Upper lobe of left lung (tissue), 6 donors: ENCODE measurements at places on chromosomes 7 and 10.

- DNase-seq: no peak
Observed at GRCh38 chr7:58086871-58087535, 637.0 kb downstream of the ZNF716 start.

DNA sequence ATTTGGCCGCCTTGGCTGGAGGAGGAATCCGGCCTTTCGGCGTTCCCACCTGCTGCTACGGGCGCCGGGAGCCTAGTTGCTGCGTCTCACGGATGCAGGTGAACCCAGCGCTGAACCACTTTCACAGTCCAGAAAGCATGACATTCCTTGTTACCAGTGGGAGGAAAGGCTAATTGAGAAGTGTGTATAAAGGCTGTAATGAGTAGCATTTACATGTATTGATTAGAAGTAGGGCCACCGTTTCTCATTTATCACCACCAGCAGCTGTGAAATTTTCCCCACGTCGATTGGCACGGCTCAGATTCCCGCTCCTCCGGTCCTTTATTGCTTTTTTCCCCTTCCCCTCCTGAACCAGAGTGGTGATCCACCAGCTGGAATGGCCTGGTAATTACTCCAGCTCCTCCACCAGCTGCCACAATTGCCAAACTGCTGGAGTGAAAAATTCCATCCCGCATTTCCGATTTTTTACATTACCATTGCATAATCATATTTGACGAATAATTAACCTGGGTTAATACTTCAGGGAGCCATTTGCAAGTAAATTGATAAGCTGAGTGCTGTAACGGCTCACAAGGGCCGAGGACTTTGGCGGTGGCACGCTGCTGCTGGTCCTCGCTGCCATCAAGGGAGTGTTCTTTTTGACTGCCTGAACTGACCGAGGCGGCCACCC is 153.3 kb downstream of the POU6F2 start:
- DNase-seq: peak; percentile 53

- DNase-seq: no peak
Observed at GRCh38 chr7:30475580-30475979, 3.0 kb downstream of the NOD1 start.

GRCh38 chr7:66571568-66571967 is 57.1 kb upstream of the KCTD7 start:
- DNase-seq: no peak

GRCh38 chr7:109479388-109479787 is 909.7 kb downstream of the DNAJB9 start:
- no peak for DNase-seq

DNA sequence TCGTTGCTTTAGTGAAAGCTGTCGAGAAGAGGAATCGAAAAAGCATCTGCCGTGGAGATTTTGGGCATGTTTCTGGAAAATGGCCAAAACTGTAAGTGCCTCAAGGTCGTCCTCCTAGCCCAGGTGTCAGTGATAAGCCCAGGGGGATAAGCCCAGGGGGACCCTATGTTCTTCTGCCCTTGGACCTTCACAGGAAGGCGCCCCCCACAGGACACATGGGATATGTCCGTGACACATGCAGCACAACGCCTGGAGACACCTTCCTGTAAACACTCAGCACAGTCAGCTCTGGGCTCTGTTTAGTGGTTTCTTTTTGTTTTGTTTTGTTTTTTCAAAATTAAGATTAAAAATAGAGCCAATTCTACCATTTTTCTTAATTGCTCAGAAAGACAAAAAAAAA is 272.7 kb downstream of the KLF6 start:
- no peak for DNase-seq

DNA sequence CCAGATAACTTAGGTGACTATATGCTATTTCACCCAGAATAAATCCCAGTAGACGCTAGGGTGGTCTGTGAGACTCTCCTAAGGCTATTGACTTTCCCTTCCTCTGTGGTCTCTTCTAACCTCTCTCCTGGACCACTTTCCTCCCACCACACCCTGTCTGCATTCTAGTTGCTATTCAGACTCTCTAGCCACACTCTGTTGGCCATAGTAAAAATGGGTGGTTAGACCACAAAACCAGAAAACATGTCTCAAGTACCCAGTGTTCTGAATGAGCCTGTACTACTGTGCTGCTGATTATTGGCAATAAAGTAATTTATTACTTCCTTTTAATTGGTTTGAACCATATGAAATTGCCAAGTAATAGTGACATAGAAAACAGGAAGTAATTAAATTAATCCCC is 240.8 kb downstream of the KIF20B start:
- DNase-seq: no peak

DNA sequence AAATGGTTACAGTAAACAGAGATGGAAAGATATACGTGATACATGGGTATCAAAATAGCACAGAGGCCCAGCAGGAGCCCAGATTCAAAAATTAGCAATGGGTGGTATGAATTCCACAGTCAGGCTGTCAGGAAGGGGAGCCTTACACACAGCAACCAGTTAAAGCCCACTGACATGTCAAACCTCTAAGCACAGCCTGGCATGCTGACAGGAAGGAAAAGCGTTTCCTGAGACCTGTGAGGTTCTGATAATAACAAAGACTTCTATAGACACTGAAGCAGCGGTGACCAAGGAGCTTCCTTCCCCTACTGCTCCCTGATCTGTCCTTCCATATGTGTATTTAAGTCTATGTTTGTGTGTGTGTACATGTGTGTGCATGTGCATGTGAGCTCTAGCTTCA is 89.9 kb downstream of the PHYHIPL start:
- DNase-seq: no peak

DNA sequence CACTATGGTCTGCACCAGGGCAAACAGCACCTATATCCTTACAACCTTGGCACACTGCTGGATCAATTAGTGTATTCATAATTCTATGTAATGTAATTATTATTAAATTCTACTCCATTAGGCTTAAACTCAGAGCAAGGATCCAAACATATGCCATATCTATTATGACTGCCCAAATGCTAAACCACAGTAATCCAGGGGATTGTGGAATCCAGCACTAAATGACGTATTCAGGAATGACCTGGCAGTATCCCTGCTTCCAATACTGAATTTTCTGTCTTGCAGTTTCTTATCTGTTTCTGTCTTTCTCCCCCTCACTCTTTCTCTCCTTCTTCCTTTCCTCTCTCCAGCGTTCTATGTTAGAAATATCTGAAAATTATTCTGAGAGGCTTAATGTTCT is 16.5 kb upstream of the UBE2D1 start:
- DNase-seq: no peak

DNA sequence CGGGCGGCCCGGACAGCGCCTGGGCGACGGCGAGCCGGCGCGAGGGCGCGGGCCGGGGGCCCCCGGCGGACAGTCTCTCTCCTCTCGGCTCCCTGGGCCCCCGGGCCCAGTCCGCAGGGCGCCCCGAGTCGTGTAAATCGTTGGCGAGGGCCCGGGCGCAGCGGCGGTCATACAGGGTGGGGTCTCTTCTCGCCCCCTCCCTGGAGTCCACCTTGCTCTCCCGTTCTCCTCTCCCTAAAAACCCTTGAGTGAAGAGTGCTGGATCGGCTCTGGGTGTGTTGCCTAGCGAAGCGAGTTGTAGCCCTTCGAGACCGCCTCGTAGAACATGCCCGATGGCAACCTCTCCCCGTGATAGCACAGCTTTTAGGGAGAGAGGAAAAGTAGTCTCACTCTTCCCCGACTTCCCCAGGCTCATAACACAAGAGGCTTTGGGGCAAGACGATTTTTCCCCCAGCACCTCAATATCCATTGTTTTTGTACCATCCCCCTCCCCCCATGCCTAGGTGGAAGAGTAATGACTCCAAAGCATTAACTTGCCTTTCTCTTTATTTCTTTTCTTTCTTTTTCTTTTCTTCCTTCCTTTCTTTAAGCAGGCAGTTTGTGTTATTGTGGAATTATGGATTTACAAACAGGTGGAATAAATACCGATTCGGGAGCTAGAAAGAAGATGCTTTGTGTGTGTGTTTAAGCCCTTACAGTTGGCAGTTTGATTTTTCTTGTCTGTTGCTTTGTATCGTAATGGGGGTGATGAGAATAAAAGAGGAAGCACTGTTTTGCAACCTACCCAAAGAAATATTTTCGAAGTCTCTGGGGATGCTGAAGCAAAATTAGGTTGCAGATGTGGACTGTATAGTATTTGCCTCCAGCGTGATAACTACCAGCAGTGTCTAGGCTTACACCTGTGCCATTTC is 822 bp downstream of the SHOC2 start:
- no peak for DNase-seq

DNA sequence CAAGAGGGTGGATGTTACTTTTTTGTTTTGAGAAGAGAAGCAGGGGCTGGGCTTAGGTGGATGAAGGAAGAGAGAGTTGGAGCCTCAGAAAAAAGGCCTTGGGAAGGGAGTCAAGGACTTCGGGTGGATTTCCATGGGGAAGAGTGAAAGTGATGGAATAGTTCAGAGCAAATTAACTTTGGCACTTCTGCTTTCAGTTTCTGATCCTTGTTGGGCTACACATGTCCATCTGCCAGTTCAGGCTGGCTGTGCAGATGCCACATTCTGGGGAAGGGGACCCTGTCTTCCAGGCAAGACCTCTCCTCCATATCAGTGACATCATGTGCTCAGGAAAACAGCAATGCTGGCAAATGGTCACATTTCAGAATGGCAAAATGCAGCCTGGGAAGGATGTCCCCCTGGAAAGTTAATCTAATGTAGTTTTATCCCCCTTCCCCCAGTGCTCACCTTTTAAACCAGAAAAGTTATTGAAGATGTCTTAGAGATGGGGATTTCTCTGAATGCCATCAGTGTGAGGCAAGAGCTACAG is 86.0 kb downstream of the WDFY4 start:
- DNase-seq: no peak

GRCh38 chr10:10657139-10657760 is 360.4 kb upstream of the CELF2 start:
- DNase-seq: no peak

DNA sequence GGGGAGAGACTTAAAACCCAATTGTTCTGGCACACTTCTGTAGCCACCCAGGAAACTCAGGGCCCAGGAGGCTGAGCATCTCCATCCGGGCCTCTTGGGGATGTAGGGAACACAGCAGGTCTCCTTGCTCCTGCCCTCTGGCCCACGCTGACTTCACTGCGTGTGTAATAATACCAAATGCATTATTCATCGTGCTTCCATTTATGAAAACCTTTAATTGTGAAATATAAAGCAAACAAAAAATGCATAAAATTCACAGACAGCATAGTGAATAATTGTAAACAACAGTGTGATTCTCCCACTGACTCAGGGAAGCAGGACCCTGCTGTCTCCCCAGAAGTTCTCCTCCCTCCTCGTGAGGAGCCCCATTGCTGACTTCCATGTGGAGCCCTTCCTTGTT is 70.3 kb upstream of the SHH start:
- DNase-seq: no peak

DNA sequence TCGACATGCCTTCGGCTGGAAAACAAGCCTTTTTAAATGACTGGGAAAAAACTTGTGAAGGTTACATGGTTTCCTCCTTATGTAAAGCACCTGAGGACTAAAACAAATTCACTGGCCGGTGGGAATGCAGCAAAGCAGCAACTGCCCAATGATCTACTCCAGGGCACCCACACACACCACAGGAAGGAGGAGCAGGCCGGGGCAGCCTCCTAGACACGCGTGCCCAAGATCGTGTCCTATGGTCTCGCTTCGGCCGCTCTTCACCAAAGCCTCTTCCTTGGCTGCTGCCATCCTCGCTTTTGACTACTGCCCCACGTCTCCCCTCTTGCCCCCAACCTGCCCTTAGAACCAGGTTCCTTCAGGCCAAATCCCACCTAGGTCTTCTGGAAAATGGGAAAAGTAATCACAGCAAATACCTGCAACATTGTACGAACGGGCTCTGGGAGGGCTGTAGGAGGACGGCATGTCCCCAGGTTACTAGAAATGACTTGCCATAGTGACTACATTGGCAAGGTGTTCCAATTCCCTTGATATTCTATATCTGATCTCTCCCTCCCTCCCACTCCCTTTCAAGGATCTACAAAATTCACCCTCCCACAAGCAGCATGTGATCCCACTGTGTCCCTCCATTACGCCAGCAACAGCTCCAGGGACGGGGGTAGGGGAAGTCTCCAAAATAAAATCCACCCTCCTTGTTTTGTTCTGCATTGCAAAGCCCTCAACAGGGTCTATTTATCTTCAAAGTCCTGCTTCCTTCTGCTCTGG is 84.9 kb downstream of the RNF216 start:
- DNase-seq: no peak

- no peak for DNase-seq
Observed at GRCh38 chr10:89894051-89894450, 192.7 kb downstream of the KIF20B start.

DNA sequence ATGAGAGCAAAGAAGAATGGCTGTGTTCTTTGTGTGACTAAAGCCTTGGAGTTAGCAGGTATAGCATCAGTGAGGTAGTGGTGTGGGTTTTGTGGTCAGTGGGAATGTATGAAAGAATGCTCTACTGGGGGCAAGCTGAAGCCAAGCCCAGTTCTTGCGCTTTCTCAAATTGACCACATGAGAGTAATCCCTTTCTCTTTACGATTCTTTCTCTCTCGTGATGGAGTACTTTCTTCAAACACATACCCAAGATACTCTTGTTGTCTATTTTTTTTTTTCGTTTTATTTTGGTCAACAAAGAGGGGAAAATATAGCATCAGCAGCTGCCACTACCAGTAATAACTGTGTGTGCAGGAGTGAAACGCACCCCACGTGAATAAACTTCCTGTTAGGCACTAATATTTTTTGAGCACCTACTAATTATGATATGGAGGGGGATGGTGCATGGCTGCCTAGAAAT is 8.4 kb upstream of the PANK1 start:
- no peak for DNase-seq

GRCh38 chr7:98568891-98569290 is 48.2 kb upstream of the NPTX2 start:
- no peak for DNase-seq

- no peak for DNase-seq
Observed at GRCh38 chr10:68342909-68343516, 10.3 kb upstream of the PBLD start.
